ENCODE measurements at places on chromosomes 11 and 22.

- no peak for DNase-seq
These were observed 14.6 kb downstream of the GLB1L2 start for GRCh38 chr11:134346101-134346975.

DNA sequence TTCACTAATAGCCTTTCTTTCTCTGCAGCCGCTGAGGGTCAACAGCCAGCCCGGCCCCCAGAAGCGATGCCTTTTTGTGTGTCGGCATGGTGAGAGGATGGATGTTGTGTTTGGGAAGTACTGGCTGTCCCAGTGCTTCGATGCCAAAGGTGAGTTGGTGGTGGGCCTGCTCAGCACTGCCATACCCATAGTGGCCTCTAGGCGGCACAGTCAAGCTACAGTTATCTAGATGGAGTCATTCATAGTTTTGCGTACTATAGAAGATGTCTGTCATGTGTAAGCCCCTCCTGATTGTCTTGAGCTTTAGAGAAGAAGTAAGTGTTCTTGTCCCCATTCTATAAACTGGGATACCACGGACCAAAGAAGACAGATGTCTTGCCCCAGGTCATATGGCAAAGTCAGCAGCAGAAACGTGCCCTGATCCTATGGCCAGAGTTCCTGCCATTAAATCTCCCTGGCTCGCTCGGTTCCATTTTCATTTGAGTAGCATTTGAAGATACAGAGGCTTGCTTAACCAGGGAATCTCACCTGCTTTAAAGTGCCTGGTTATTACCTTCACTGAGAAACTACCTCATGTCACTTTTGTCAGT, 42.1 kb upstream of the CRTAM start:
- DNase-seq = peak; percentile 65

DNA sequence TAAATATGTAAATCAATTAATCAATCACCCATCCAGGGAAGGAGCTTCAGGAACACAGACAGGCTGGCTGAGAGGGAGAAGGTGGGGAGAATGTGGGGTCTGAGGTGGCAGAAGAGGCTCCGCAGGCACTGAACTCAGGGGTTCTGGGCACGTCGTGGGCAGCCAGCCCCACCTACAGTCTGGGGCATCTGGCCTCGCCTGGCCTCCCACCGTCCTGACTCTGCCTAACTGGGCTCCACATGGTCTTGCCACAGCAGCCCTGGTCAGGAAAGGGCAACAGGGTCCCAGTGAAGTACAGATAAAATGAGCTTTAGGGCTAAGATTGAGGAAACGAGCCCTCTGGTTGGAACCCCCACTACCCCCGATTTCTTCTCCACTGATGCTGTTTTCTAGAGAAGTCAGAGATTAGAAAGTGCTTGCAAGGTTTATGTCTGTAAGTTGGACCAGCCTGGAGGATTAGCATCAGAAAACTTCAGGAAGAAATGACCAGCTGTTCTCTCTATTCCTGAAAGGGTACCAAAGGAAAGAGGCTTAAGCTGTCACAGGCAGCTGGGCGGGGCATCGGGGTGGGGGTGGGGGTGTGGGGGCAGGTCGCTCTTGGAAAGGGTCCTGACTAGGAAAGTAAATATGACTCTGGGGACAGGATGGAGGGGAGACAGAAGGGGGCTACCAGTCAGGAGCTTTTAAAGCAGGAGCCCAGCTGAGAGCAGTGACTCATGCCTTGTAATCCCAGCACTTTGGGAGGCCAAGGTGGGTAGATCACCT, 261.7 kb downstream of the BUD13 start:
- no peak for DNase-seq

DNA sequence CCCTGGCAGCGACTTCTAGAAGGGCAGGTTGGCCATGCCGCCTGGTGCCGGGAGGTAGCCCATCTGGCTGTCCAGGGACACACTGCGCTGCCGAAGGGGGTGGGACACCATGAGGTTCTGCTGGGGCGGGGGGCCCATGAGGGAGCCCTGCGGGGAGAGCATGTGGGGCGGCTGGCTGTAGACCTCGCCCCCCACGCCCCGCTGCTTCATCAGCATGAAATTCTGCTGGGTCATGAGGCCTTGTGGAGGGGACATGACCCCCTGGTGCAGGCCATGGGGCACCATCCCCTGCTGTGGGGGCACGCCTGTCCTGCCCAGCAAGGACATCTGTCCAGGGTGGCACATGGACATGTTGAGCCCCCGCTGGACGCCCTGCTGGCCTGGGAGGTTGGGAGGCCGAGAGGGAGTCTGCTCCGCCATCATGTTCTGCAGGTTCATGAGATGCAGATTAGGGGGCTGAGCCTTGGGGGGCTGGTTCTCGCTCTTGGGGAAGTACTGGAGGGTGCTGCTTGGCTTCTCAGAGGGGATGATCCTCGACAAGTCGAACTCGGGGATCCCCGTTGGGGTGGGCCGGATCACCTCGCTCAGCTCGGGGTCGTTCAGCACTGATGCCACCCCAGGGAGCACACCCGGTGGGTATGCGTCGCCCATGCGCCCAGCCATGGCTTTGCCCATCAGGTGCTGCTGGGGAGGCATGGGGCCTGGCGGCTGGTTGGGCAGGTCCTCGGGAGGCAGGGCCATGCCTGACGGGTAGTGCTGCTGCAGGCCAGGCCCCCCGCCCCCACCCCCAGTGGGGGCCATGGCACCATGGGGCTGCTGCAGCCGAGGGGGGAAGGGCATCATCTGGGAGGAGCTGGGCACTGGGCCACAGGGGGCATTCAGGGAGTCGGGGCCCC, 15.0 kb downstream of the CXCR5 start:
- DNase-seq = no peak

- peak; percentile 90 for DNase-seq
These were observed 15.0 kb downstream of the DENND5A start for GRCh38 chr11:9250139-9250582.

DNA sequence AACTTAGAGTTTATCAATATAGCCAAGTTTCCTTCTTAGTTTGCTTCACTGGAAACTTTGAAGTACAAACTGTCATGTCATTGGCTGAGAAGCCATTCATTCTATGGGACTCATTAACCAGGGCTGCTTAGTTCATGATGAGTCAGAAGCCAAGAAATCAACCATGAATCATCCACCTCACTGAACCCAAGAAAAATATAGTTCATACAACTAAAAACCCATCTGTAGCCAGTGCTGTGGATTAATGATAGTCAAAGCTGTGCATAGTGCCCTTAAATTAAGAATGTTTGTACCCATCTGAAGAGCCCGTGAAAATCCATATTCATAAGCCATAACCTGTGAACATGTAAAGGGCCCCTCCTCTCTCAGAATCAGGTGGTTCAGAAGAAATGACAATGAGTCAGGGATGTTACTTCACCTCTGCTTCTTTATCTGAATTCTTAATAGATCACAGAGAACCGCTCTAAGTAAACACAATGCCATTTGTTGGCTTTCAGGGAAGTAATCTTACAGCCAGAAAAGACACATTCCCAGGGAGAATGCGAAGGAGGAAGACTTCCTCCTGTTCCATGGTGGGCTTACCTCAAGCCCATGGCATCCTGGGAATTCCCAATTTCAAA, 25.4 kb downstream of the MMP20 start:
- no peak for DNase-seq

GRCh38 chr11:70090961-70091381, 12.9 kb downstream of the ANO1 start:
- no peak for DNase-seq

- DNase-seq = peak; percentile 2
These were observed 42.2 kb downstream of the WNT7B start for GRCh38 chr22:45934659-45935341.

DNA sequence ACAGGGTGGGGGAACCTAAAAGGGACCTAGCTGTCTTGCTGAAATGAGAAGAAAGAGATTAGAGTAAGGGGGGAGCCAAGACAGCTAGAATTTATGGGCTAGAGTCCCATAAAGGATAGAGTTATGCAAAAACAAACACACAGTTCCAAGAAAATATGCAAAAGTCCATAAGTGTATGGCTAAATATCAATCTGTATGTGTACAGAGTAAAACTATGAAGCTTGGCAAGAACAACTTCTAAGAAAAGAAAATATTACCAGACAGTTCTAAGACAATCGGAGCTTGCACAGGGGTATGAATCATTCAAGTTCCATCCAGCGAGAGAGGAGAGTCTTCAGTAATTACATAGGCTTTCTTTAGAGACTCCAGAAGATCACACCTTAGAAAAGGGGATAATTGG, 41.8 kb downstream of the GDPD4 start:
- no peak for DNase-seq

- DNase-seq = no peak
These were observed 111.2 kb downstream of the ZNF280B start for GRCh38 chr22:22397292-22397870.

DNA sequence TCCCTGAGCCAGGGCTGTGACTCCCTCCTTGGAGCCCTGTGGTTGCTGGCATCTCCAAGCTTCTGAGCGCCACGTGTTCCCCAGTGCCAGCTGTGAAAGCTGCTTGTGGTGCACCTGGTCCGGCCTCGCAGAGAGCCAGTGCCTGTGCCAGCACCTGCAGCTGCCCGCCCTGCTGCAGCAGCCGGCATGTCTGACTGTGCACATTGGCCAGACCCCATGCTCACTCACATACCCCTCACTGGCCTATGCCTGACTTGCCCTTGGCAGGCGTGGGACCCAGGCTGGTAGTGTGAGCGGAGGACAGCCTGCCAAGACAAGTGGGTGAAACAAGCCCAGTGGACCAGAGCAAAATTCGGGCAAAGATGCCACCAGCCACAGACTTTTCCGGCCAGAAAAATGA, 9.8 kb downstream of the MRPL48 start:
- DNase-seq = no peak

DNA sequence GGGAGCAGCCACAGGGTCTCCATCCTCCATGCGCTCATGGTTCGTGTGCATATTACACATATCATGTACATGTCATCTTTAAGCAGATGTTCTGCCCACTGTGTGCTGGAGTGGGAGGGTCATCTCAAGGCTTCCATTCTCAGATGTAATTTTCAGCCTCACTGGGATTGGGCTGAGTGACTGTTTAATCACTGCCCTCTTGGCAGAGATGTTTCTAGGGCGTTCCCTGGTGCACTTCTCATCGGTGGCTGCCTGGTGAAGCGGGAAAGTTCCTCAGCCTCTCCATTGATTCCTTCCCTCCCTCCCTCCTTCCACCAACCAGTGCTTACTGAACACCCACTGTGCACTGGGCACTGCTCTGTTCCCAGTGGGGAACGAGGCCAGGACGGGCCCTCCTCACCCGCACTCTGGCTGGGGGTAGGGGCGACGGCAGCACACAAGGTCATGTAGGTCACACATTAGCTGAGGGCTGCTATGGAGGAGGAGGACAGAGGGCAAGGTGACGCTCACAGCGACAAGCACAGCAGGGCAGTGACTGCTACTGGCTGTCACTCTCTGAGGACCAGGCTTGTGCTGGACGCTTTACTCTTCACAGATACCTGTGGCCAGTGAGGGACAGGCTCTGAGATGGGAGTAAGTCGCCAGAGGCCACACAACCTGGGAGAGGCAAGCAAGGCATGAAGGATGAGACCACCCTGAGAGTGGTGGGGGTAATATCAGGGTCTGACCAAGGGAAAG, 22.9 kb downstream of the GNAZ start:
- no peak for DNase-seq

DNA sequence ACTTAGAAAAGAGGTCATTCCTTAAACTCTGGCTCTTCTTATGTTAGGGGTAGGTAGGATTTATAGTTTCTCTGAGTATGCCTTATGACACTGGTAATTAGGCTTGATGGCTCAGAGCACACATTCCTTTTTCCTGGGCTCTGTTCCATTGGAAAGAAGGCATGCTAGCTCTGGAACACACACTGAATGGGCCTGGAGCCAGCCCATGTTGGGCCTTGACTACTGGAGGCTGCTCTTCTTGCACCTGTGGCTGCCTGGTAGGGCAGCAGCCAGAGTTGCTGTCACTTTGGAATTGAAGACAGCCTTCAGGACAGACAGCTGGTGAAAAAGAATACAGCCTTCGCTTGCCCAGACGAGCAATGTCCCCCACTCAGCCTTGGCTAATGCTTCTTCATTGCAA, 18.2 kb downstream of the MCAM start:
- no peak for DNase-seq

- DNase-seq = no peak
These were observed 105.4 kb downstream of the PDE2A start for GRCh38 chr11:72568861-72569260.

- no peak for DNase-seq
These were observed 90.0 kb downstream of the MICAL2 start for GRCh38 chr11:12200279-12200990.

GRCh38 chr11:44775366-44775984, 48.7 kb downstream of the TSPAN18 start:
- DNase-seq = peak; percentile 66

DNA sequence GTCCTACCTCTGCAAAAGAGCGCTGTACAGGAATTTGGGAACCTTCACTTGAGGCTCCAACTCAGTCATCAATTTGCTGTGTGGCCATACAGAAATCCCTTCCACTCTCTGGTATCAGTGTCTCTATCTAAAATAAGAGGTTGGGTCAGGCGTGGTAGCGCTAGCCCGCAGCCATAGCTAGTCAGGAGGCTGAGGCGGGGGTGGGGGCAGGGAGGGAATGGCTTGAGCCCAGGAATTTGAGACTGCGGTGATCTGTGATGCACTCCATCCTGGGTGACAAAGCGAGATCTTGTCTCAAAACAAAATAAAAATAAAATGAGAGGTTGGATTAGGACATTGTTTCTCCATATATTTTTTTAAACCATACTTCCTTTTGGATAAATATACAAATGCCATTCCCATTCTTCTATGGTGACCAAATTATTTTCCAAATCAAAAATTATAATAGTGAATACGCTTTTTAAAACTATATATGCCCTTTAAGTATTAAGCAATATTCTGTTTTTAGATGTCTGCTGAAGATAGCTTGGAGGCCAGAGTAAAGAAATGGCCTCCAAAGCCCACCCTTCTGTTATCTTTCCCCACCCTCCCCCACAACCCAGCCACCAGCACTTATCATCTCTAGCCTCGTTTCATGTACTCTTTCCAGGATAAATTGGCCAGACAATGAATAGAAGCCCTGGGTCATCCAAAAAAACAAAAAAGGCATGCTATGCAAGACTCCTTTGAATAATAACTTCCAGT, 87.2 kb downstream of the PLEKHA7 start:
- DNase-seq = no peak

DNA sequence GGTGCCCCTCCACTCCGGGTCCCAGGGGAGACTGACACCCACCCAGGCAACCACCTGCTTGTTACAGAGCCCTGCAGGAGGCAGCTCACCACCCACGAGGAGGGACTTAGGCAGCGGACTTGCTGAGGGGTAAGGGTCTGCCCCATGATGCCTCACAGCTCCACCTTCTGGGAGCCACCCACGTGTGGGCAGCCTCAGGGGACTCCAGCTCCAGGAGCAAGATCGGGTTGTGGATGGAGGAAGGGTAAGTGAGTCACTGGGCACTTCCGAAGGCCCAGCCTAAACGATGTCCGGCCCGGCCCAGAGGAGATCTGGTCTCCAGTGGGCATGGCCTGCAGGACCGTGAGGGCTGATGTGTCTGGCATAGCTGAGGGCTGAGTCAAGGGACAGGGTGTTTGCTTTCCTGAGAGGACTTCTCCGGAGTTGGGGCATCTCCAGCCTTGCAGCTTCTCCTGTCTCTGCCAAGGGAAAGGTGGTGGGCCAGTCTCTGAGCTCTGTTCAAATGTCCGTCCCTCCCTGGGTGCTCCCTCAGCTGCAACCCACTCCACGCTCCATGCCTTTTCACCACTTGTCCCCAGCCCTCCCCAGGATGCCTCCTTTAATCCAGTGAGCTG, 32.3 kb upstream of the P2RY2 start:
- DNase-seq = no peak

GRCh38 chr11:128419012-128419767, 168.2 kb downstream of the ETS1 start:
- no peak for DNase-seq

GRCh38 chr11:128474036-128474874, 113.1 kb downstream of the ETS1 start:
- DNase-seq = no peak
